CD4-positive, alpha-beta T cell treated with Interleukin-4 for 4 hours (primary cell): ENCODE measurements at places on chromosomes 7 and 10.

DNA sequence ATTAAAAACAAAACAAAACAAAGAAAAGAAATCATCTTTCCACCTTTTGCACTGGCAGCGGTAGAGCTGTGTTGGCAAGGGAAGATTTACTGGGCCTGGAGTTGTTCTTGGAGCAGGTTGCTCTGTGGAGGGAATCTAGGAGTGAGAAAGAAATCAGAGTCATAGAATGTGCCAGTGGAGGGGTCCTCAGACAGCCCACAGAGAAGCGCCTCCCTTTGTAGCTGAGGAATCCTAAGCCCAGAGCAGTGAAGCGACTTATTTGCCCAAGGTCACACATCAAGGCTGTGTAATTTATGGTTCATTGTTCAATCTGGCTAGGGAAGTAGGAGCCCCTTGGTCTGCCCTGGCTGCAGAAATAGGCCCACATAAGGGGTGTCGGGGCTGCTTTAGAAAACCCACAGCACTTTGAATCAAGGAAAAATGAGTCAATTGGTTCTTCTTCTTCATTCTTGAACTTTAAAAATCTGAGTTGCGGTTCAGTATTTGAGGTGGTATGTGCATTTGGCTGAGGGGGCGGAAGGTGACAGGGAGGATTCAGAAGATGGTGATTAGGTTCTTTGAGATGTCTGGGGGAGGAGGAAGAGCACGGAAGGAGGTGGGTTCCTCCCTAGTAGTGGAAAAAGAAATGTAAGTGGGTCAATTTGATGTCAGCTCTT, 253.7 kb downstream of the PTEN start:
- DNase-seq = no peak

GRCh38 chr7:101717628-101718357, 88.7 kb upstream of the MYL10 start:
- DNase-seq = peak; percentile 16

- no peak for DNase-seq
Observed at GRCh38 chr10:50929670-50930069, 44.2 kb upstream of the A1CF start.

GRCh38 chr7:157555313-157555712, 218.5 kb downstream of the DNAJB6 start:
- no peak for DNase-seq

DNA sequence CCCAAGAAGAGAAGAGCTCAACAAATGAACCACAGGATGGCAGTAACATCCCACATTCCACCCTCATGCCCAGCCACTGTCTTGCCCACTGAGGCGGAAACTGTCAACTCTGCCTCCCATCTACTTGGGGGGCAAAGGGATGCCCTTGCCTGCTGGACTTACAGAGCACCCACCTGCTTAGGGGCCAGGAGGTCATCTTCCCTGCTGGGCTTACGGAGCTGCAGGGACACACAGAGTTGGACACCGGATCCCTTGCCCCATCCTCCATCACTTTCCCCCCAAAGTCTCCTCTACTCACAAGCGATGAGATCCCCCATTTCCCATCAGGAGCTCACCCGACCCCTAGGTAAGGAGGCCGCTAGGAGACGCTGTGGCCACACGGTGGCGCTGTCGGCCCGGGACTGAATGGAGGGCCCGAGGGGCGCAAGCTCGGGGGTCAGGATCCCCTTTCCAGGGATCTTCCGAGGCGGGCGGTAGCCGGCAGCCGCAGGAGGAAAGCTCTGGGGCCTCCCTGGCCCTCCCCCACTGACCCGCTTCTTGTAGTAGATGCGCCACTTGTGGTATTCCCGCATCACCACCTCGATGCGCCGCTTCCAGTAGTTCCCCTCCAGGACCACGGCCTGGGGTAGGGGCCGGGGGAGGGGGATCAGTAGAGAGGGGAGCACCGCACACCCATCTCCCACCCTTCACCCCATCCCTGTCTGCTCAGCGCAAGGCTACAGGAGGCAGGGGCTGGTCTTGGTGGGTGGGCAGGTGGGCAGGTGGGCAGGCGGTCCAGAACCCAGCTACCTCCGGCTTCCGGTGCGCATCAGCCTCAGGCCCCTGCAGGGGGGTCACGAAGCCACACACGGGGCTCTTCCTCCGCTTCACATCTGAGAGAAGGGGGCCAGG, 17.3 kb downstream of the MLXIPL start:
- peak; percentile 42 for DNase-seq

DNA sequence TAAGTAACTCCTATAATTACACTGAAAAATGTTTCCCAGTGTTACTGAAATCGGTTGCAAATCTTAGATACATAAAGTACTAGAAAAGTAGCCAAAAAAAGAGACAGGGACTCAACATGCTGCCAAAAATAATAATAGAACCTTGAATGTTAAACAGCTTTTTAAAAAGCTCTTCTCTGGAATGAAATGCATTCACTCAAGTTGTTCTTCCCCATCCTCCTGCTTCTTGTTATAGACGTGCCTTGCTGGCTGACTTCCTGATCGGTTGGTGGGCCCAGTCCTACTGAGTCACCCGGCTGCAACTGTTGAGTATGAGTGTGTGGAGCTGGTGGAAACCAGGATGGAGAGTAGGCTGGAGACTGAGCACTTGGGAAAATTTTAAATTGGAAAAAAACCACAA, 30.6 kb upstream of the RAPGEF5 start:
- no peak for DNase-seq

- no peak for DNase-seq
Observed at GRCh38 chr10:131690805-131691239, 210.0 kb upstream of the PPP2R2D start.

DNA sequence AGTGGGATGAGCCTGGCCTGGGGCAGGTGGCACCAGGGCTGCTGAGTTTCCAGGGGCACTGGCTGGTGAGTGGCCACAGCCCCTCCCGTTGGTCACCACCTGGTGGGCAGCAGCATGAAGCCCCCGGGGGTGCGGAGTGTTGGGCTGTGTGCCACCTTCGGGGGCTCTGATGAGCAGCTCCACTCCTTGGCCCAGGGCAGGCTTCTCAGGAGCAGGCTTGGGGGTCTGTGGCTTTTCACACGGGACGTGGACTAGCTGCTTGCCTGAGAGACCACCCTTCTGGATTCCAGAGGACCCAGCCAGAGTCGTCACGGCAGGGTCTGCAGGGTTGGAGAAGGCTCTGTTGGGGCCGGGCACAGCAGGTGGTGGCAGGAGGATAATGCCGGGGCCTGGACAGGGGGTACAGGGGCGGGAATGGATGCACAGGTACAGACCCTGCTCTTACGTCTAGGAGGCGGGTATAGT, 193.1 kb downstream of the ADARB2 start:
- DNase-seq = no peak

GRCh38 chr7:74097937-74098614, 14.5 kb downstream of the LIMK1 start:
- DNase-seq = no peak

DNA sequence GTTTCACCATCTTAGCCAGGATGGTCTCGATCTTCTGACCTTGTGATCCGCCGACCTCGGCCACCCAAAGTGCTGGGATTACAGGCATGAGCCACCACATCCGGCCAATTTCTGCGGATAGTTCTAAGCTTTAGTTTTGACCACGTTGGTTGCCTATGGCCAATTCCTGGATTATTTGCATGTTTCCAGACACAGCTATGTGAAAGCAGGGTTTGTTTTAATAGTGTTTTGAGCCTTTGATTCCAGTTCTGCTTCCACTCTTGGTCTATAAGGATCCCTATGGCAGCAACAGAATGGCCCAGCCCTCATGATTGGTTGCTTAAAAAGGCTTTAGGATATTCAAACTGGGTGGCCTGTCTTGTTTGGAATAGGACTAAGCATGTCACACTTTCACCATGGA, 19.1 kb downstream of the SIRT1 start:
- no peak for DNase-seq

- no peak for DNase-seq
Observed at GRCh38 chr7:90972906-90973550, 291.2 kb upstream of the FZD1 start.

- no peak for DNase-seq
Observed at GRCh38 chr10:112624546-112625048, 177.6 kb downstream of the VTI1A start.

- peak; percentile 88 for DNase-seq
Observed at GRCh38 chr7:37342688-37343471, 105.8 kb downstream of the ELMO1 start.

- no peak for DNase-seq
Observed at GRCh38 chr7:117250801-117251200, 72.1 kb downstream of the WNT2 start.

GRCh38 chr10:124642088-124642710, 102.0 kb downstream of the FAM53B start:
- no peak for DNase-seq

DNA sequence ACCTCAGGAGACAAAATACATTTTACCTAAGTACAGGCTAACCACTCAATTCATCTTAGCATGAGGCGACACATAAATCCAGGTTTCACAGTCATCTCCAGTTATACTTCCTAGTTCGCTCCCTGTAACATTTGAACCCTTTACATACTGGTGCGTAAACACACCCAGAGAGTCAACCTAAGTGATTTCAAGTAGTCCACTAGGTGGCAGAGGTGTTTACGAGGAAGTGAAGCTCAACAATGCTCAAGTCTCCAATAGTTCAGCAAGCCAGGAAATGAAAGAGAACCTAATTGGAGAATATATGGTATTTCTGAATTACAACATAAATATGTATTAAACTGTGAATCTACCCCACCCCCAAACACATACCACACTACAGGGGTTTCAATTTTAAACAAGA, 76.3 kb upstream of the ABCB5 start:
- DNase-seq = no peak

GRCh38 chr7:84009051-84009450, 185.5 kb downstream of the SEMA3A start:
- DNase-seq = no peak

DNA sequence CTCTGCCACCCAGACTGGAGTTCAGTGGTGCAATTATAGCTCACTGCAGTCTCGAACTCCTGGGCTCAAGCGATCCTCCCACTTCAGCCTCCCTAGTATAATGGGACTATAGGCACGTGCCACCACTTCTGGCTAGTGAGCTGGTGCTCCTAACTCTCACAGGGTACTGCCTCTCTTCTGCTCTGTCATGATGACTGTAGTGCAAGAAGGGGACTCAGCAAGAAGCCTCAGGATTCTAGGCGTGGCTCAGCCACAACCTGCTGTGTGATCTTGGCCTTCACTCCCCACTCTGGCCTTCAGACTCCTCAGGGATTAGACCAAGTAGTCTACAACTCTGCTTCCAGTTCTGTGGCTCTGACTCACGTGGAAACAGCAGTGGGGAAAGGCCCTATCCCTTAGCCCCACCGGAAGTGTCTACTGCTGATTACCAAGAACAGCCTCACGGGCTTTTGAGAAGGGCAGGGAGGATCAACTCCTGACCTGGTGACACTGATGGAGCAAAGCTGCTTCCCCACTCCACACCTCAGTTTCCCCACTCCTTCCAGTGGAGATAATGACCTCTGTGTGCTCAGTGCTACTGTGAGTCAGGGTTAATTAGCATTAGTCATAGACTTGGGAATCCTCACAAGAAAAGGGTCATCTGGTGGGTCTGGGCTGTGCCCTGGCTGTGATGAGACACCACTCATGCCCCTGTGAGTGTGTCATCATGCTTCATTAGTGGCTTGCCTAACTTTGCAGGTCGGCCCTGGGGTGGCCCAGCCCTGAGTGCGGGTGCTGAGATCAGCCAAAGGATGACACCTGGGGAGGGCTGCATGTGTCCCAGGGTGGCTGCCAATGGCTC, 41.1 kb downstream of the ZC3HC1 start:
- no peak for DNase-seq

GRCh38 chr10:102752934-102753664, 9.4 kb downstream of the WBP1L start:
- DNase-seq = peak; percentile 19

GRCh38 chr10:58382489-58382995, 2.7 kb upstream of the TFAM start:
- no peak for DNase-seq

GRCh38 chr7:85940798-85941197, 702.9 kb upstream of the GRM3 start:
- DNase-seq = no peak

DNA sequence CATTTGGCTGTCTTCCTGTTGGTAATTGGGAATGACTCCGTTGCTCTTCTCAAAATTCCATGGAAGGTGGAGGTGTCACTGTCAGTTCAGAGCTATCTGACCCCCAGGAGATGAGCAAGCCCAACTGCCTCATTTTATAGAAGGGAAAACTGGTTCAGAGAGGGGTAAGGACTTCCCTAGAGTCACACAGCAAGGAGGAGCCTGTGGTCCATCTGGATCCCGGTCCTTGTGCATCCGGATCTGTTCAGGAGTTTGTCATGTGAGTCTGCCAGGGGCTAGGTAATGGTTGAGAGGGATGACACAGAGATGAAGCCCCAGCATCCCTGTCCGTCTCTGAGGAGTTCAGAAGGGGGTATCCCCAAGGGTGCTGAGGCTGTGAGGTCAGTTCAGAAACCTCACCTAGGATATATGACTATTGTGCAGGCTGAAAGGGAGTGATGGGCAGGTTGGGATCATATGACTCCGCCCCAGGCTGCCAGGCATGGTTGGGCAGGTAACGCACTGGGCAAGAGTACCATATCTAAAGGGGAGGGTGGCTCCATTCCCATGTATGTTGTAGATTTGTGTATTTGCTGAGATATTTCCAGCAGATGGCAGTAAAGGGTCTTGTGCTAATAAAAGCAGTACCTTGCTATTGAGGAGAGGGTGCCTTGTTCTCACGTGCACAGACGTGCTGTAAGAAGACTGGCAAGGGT, 16.0 kb upstream of the SLC29A3 start:
- DNase-seq = peak; percentile 47

- DNase-seq = no peak
Observed at GRCh38 chr10:52759154-52759553, 13.4 kb downstream of the MBL2 start.

GRCh38 chr10:87659571-87660483, at the start of gene PAPSS2:
PAPSS2 (plus strand) TSS chr10:87659878; CDS start chr10:87659982, 104 bp downstream.
- no peak for DNase-seq

- DNase-seq = no peak
Observed at GRCh38 chr7:14197280-14197679, 207.8 kb upstream of the ETV1 start.

DNA sequence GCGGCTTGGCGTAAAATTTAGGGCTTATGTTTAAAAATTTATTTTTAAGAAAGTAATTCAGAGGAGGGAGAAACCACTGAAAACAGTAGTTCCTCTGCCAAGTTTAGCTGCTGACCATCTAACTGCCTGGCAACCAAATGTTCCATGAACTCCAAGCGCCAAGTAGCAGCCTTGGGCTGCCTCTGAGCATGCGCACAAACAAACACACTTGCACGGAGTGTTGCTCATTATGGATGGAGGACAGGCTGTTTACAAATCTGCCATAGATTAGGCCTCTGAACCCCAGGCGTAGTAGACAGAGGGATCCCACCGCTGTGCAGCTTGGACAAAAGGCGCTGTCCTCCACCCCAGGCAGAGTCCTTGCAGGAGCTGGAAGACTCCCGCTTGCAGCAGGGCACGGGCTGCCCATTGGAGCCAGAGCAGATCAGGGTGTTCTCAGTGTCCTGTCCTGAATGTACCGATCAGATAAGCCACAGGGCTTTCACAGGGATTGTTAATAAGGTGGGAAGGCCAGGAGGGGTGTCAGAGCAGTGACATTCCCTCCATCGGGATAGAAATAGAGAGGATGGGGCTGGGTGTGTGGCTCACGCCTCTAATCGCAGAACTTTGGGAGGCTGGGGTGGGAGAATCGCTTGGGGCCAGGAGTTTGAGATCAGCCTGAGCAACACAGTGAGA, 47.7 kb upstream of the LYZL1 start:
- DNase-seq = no peak

GRCh38 chr10:77833225-77833624, 93.3 kb downstream of the DLG5 start:
- no peak for DNase-seq
